ENCODE measurements at places on chromosomes 7 and 10. TPM values are rescaled to one million over a fixed set of nuclear protein-coding genes. Genes with fewer than 3 reads are reported as not detected.

The CSGALNACT2 gene
- polyA plus RNA-seq, result 8.5 TPM

The CPA4 gene
- 90.0 TPM for polyA plus RNA-seq

The SLC16A9 gene
- 0.02 TPM for polyA plus RNA-seq

The NUTM2E gene
- polyA plus RNA-seq, result not detected

The CPN1 gene
- polyA plus RNA-seq, result not detected

The TEX47 gene
- not detected for polyA plus RNA-seq

The CHAT gene
- not detected for polyA plus RNA-seq

The CALHM1 gene
- not detected for polyA plus RNA-seq

The MLXIPL gene
- 0.10 TPM for polyA plus RNA-seq

The UCMA gene
- not detected for polyA plus RNA-seq

The SPDYE8 gene
- not detected for polyA plus RNA-seq

The EEPD1 gene
- polyA plus RNA-seq, result 1.5 TPM

The KCP gene
- 0.20 TPM for polyA plus RNA-seq
